Activated CD4-positive, alpha-beta T cell treated with anti-CD3 and anti-CD28 coated beads for 36 hours (primary cell): ENCODE measurements at places on chromosomes 11 and 22. TPM values are rescaled to one million over a fixed set of nuclear protein-coding genes. Genes with fewer than 3 reads are reported as not detected.

GRCh38 chr11:65211293-65212105 lies 29.8 kb downstream of the CAPN1 start:
- no peak for DNase-seq
- peaks cover 15% of the 10 kb centered on the region for H3K36me3 ChIP-seq
- H3K4me1 ChIP-seq: peaks cover 18% of the 10 kb centered on the region

DNA sequence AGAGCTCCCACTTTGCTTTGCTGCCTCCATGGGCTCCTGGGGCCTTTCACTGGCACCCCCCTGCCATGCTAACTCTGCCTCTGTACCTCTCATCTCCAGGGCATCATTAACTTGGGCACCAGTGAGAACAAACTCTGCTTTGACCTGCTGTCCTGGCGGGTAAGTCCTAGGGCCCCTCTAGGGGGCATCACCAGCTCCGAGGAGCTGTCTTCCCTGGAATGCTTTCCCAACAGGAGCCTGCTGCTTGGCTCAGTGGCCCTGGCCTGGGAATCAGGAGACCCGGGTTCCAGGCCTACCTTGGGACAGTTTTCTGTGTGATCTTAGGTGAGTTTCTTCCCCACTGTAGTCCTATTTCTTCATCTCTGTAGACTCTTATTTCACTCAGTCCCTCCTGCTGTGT lies 5.1 kb downstream of the ACCS start:
- H3K4me3 ChIP-seq: no peak overlapping the region
- DNase-seq: no peak
- no peak overlapping the region for H3K27ac ChIP-seq

DNA sequence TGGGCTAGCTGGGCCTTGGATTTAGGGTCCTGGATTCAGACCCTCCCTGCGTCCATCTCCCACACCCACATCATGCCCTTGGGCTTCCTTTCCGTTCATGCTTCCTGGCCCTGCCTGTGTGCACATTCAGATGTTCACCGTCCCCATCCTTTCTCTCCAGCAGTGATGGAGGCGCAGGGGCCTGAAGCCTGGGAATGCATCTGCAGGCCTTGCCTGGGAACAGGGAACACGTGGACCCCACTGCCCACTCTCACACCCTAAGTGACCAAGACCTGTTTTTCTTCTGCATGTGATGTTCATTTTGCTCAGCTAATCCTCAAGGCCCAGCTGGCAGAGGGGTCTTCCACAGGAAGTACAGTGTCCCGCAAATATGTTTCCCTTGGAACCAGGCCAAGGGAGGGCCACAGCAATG lies 91.6 kb upstream of the PARVA start:
- H3K4me3 ChIP-seq: no peak overlapping the region
- no peaks in the 10 kb centered on the region for H3K36me3 ChIP-seq
- no peaks in the 10 kb centered on the region for H3K27me3 ChIP-seq
- DNase-seq: no peak
- H3K27ac ChIP-seq: no peak overlapping the region

DNA sequence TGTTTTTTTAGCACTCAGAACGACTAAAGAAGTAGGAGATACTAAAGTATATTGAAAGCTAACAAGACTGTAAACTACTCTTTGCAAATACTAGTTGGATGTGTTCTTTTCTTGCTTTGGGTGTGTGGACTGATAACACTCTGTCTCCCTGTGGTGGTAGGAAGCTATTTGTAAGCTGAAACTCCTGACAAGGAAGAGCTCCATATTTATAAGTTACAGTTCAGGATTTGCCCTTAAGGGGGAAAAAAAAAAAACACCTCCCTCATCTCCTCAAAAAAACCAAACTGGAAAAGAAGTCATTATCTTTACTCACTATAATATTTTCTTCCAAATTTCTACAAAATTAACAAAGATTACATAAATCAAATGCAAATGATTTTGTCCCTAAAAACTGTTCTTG lies 94.9 kb downstream of the LARGE2 start:
- H3K27me3 ChIP-seq: no peaks in the 10 kb centered on the region
- H3K36me3 ChIP-seq: peaks cover 4% of the 10 kb centered on the region
- H3K4me1 ChIP-seq: peaks cover 2% of the 10 kb centered on the region
- H3K27ac ChIP-seq: no peak overlapping the region
- DNase-seq: no peak

DNA sequence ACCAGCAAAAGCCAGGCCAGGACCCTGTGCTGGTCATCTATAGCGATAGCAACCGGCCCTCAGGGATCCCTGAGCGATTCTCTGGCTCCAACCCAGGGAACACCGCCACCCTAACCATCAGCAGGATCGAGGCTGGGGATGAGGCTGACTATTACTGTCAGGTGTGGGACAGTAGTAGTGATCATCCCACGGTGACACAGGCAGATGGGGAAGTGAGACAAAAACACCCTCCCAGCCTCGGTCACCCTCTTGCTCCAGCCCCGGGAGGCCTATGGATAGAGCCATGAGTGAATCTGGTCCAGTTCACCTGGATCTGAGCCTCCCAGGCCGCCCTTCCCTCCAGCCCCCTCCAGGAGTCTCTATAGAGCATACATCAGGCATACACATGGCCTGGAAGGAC lies 115.2 kb upstream of the IGLL5 start:
- H3K36me3 ChIP-seq: no peaks in the 10 kb centered on the region
- peaks cover 2% of the 10 kb centered on the region for H3K4me1 ChIP-seq
- no peak overlapping the region for H3K4me3 ChIP-seq
- peaks cover 4% of the 10 kb centered on the region for H3K27me3 ChIP-seq
- DNase-seq: no peak
- no peak overlapping the region for H3K27ac ChIP-seq

DNA sequence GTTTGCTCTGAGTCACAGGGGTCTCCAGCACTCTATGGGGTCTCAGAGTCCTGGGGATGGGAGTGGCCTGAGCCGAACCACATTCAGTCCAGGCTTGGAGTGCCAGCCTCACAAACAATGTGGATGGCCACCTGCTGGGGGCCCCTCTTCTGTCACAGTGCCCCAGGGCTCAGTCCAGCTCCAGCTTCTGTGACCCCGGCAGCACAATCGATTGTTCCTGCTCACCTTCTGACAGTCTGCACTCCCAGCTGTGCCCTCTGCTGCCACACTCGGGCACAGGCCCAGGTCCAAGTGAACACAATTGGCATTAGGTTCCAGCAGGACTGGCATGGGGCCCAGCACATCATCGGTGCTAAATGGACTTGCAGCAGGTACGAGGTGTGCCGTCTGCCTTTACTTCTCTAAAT lies 84.8 kb downstream of the TP53I11 start:
- peaks cover 11% of the 10 kb centered on the region for H3K27me3 ChIP-seq
- H3K4me3 ChIP-seq: no peak overlapping the region
- no peaks in the 10 kb centered on the region for H3K36me3 ChIP-seq
- no peak for DNase-seq

DNA sequence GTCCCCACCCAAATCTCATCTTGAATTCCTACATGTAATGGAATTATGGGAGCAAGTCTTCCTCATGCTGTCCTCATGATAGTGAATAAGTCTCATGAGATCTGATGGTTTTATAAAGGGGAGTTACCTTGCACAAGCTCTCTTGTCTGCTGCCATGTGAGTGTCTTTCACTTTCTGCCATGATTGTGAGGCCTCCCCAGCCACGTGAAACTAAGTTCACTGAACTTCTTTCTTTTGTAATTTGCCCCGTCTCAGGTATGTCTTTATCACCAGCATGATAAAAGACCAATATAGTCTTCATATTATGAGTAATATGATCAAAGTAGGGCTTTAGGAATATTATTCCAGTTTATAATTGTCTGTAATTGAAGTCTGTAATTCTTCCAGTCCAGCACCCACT lies 86.3 kb upstream of the ANO5 start:
- H3K4me1 ChIP-seq: no peaks in the 10 kb centered on the region
- no peak overlapping the region for H3K27ac ChIP-seq
- H3K36me3 ChIP-seq: no peaks in the 10 kb centered on the region
- H3K4me3 ChIP-seq: no peak overlapping the region
- H3K27me3 ChIP-seq: no peaks in the 10 kb centered on the region

DNA sequence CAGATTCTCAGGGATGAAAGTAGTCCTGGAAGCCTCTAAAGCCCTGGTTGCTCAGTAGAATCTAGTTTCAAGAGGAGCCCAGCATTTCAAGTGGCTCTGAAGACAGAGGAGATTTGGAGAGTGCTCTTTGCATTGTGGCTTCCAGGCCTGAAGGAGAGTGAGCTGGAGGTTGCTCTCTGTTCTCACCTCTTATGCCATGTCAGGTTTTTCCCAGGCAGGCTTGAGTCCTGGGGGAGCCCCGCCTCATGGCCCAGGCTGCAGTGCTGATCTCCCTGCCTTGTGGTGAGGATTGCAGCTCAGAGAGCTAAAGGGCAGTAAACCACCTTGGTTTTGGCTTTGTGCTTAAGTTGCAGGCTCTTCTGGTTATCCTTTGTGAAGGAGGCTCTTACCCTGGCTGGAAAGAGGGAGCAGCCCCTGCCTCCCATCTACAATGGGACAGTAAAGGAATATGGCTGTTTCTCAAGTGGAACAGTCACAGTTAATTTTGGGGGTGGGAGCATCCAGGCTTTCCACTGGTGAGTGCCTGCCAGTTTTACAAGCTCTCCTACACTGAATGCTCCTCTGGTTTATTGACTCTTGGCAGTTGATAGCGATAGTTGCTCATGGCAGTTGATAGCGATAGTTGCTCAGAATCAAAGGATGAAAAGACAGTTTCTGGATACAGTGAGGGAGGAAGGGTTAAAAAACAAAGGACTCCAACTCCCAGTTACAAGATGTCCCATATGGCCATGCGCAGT lies 32.6 kb downstream of the RCOR2 start:
- H3K27me3 ChIP-seq: no peaks in the 10 kb centered on the region
- peaks cover 77% of the 10 kb centered on the region for H3K4me1 ChIP-seq
- H3K36me3 ChIP-seq: peaks cover 11% of the 10 kb centered on the region
- no peak overlapping the region for H3K4me3 ChIP-seq

Gene CNIH2
- 1.3 TPM for total RNA-seq
